NCI-H1092 treated with DMSO at 0.1 percent for 48 hours (cell line): ENCODE measurements at places on chromosomes 1 and 21.

DNA sequence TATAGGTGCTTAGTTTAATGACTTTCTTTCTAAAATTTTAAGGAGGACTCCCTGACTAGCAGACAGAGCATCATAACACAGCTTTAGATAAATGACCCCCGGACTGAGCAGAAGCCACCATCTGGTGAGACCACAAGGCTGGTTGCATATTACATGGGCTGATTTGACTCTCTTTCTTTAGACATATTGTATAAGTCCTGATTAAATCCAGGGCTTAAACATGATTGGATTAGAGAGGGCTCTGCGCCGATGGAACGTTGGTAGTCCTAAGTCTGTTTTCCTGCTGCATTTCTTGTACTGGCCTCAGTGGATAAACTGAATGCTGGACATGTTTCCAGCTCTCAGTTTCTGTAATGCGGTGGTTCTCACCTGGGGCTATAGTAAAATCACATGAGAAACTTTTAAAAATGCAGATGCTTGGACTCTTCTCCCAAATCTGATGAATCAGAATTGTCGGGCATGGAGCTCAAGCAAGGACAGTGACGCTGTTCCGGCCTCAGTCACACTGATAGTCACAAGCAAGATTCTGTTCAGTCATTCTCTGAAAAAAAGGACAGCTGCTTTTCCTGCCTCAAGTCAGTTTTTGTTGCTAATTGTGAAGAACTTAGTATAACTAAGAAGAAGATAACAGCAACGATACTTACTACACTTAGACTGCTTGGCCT is 16.6 kb downstream of the DDI2 start:
- no peak for DNase-seq

DNA sequence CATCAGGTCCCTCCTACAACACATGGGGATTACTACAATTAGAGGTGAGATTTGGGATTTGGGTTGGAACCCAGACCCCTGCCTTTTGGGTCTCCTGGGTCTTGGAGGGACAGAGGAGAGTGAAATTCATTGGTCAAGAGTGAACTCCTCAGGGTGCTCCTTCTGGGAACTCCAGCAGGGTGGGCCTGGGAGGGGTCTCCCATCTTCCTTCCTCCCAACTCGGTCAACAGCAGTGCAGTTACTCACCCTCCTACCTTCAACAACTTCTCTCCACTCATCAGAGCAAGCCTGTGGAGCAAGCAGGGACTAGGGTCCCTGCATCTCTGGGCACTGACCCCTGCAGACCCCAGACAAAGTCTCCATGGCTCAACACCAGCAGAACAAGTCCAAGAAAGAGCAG is 89.3 kb upstream of the TMPRSS2 start:
- no peak for DNase-seq

GRCh38 chr21:45525153-45525909 is 16.9 kb downstream of the SLC19A1 start:
- no peak for DNase-seq

GRCh38 chr1:54335755-54336108 is 70.5 kb downstream of the SSBP3 start:
- DNase-seq: no peak

- DNase-seq: no peak
Observed at GRCh38 chr21:14734191-14734590, 188.1 kb upstream of the SAMSN1 start.

DNA sequence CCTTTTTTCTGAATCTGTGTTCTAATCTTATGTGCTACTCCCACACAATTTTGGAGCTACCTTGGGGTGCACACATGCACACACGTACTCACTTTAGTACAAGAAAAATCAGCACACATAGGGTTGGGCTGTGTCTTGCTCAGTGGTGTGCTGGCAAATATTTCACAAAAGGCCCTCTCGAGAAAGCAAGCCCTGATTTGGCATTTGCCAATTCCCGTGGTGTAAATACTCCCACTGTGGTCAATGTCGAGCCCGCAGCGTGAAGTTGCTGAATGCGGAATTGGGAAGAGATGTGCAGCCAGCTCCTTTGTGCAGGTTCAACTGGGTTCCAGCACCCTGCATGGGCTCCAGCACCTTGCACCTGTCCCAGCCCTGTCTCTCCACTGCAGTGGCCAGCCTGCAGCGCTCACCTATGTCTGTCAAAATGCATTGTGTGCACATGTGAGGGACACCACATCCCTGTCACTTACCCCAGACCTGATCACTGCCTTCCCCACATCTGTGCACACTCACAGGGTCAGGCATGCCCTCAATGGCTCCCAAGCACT is 78.4 kb upstream of the WNT4 start:
- no peak for DNase-seq

DNA sequence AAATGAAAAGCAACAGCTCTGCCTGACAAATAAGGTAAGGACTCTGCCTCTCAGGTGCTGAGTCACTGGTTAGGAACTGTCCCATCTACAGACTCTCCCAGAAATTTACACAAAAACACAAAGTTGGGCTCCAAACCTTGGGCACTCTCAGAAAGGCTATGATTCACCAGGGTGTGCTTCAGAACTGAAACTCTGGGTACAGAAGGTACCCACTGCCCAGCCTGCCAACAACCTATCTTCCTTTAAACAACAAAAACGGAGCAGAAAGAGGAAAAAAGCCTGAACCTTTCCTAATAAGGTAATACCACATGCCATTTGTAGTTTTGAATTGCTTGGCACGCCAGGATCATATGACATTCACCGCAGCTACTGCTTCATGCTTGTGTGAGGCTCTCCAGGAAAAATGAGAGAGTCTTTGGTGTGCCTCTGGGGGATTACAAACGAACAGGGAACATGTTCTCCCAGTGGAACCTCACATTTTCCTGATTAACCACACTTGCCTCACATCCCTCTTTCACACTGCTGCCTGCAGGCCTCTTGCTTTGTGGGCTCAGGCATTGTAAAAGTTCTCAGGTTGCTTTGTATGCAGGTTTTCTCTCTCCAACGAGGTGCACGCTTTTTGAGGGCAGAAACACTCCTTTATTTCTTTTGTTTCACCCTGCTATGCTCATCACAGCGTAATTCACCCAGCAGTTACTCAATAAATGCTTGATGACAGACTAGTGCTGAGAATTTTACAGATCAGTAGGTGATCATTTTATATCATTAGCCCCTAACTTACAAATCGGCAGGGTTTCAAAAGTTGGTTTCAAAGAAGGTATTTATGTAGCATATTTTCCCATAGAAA is 65.1 kb downstream of the GADD45A start:
- peak; percentile 47 for DNase-seq

DNA sequence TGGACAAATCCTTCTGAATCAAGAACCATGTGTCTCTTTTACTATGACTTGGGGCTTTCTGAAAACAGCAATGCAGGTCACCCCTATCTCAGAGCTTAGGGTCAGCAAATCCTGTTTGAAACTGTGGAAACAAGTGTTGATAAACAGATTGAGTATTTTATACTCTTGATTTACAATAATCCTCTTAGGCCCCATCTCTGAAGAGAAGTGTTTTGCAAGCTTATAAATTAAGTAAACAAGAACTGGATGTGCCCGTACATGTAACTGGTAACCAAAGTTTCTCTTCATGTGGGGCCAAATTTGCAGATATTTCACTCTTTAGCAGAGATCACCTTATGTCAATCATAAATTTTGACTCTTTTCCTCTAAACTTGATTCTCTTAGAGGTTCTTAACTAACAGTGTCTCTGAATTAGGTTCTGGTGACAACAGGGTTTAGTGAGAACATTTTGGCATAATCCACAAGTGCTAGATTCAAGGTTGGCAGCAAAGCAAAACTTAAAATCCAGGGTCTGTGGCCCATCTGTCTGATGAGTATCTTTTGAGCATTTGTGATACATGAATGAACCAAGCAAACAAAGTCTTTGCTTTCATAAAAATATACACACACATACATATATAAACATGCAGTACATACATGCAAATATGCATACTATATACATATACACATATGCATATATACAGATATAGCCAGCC is 183.0 kb upstream of the HOOK1 start:
- no peak for DNase-seq

DNA sequence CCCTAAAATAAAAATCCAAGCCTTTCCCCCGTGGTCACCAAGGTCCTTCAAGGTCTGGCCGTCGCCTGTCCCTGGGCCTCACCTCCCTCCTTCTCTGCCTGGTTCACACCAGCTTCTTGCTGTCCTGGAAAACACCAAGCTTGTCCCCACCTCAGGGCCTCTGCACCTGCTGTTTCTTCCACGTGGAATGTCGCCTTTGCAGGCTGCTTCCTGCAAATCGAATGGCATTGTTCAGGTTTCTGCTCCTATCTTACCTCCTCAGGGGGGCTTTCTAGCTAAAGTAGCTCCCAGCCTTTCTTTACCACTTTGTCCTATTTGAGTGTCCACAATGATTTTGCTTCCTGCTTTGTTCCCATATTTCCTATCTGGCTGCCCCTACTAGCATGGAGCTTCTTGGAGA is 3.3 kb upstream of the CASZ1 start:
- DNase-seq: no peak

DNA sequence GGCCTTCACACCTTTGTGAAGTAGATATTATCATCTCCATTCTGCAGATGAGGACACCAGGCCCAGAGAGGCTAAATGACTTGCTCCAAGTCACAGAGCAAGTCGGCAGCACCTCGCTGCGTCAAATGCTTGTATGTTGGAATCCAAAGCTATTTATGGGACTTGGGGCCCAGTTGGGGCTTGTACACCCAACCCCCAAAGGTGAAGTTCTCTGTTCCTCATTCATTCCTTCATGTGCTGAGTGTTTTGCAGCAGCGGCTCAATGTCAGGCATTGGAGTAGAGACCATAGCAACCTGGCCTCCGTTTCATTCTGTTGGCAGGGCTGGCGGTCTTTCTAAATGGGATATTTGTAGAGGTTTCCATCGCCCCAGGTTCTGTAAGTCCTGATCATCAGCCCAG is 113.4 kb upstream of the SLC25A33 start:
- no peak for DNase-seq

GRCh38 chr1:33874636-33875035 is 10.8 kb downstream of the HMGB4 start:
- no peak for DNase-seq

- DNase-seq: no peak
Observed at GRCh38 chr1:6899621-6900020, 114.4 kb downstream of the CAMTA1 start.

DNA sequence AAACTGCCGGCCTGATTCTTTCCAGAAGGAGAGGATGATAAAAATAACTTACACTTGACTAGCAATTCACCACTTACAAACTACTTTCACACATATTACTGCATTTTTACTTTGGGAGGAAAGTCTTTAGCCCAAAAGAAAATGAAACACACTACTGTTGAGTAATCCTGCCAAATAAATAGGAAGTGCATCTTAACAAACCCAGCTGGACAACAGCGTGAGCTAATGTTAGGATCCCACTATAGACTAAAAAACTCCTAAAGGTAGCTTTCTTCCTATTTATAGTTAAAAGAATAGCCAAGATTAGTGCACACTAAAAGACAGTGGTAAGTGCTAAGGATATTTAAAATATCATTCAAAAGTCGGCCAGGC is 83.8 kb downstream of the HSF2BP start:
- DNase-seq: no peak

DNA sequence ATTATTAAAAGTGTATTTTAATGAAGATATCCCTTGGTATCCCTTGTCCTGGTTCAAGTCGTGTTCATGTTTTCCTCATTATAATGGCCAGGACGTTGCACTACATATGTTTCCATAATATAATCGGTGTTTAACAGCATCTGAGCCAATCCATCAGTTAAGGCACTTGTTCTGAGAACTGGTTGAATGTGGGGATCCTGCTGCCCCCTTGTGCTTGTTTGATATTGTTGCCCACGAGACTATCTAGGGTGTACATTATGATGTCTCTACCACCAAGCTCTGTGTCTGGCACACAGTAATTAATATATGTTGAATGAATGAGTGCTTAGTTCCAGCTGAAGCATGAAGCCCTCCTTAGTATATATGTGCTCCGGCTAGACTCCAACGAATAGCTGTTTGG is 193.0 kb downstream of the CACNA1E start:
- DNase-seq: peak; percentile 70

DNA sequence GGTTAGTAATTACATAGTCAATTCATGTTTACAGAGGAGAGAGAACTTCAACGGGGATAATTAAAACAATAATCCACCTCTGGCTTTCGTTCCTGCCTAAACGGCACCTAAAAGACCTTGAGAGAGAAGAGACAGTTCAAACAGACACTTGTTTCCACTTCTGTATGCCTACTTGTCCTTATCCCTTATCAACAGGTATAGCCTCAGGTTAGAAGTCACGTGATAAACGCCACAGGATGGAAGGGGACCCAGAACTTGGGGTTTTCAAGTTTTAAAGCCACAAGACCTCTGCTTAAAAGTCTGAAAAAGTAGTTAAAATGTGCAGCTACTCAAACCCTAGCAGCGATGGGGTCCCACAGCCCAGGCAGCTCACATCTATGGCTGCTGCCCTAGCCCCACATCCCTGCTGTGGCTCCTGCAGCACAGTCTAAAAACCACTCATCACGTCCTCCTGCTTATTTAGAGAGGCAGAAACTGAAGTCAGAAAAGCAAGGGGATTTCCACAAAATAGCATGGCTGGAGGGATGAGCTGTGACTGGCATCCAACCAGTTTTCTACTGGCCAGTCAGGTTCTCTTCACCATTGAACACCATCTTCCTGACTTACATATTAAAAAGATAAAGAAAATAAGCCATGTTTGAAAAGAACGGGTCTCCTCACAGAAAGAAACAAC is 51.2 kb upstream of the SEC16B start:
- peak; percentile 27 for DNase-seq

DNA sequence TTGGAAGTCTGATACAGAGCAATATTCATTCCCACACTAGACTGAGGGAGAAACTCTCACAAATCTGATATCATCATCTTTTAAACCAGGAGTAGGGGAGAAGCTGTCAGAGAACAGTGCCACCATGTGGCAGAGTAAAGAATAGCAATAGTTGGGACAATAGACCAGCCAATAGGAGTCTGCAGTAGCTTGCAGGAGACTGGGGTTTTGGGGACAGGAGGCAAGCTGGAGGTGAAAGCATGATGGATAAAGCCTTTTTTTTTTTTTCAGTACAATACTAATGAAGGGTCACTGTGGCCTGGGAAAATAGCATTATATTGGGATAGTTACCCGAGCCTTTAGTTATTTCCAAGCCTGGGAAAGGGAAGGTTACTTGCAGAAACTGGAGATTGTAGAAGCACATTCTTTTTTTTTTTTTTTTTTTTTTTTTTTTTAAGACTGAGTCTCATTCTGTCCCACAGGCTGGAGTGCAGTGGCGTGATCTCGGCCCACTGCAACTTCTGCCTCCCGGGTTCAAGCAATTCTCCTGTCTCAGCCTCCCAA is 120.7 kb downstream of the S1PR1 start:
- peak; percentile 97 for DNase-seq

DNA sequence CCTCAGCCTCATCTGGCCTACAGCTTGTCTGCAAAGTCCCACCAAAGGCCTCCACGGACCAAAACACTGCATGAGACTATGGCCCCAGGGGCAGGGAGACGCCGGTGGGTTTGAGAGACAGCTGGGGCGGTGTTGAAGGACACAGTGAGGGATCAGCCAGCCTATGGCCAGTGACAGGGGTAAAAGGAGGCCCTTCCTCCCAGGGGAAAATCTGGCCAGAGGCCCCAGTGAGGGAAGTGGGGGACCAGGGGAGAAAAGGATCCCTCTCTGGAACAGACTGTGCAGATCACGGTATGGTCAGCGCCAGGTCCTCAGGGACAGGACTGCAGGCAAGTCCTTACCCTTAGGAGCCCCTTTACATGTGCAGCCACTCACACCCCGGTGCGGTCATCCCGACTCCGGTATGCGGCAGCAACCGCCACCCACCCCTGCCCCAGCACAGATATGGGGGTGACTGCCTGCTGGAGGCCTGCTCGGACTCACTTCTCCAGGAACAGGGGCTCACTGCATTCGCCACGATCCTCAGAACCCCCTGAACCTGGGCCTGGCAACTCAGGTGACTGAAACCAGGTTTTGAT is 1.3 kb downstream of the CERS2 start:
- DNase-seq: no peak

- no peak for DNase-seq
Observed at GRCh38 chr21:33733601-33734000, 91.3 kb downstream of the ITSN1 start.
